Right lobe of liver (tissue), 6 donors: ENCODE measurements at places on chromosomes 2 and 18.

GRCh38 chr2:195505701-195506100 is 151.3 kb upstream of the SLC39A10 start:
- DNase-seq, result no peak

- no peak for DNase-seq
Observed at GRCh38 chr2:105072039-105072438, 34.2 kb downstream of the MRPS9 start.

DNA sequence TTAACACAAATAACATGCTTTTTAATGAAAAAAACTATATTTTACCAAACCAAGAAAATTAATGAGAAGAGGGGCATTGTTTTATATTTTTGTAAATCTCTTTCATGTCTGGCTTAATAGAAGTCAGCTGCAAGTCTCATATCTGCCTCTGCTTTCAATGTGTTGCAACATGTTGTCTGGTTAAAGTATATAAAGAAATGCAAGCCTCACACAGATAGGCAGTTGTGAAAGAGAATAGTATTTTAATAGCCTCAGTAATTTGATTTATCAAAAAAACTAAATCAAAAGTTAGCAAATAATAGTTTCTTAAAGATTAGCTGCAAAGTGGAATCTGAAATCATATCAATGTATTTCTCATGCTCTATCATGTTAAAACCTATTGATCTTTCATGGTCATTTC is 52.9 kb upstream of the NCOA1 start:
- DNase-seq, result no peak

GRCh38 chr2:17317439-17317976 is 200.7 kb downstream of the RAD51AP2 start:
- no peak for DNase-seq

- DNase-seq, result no peak
Observed at GRCh38 chr2:84894758-84895520, 10.5 kb upstream of the TMSB10 start.

DNA sequence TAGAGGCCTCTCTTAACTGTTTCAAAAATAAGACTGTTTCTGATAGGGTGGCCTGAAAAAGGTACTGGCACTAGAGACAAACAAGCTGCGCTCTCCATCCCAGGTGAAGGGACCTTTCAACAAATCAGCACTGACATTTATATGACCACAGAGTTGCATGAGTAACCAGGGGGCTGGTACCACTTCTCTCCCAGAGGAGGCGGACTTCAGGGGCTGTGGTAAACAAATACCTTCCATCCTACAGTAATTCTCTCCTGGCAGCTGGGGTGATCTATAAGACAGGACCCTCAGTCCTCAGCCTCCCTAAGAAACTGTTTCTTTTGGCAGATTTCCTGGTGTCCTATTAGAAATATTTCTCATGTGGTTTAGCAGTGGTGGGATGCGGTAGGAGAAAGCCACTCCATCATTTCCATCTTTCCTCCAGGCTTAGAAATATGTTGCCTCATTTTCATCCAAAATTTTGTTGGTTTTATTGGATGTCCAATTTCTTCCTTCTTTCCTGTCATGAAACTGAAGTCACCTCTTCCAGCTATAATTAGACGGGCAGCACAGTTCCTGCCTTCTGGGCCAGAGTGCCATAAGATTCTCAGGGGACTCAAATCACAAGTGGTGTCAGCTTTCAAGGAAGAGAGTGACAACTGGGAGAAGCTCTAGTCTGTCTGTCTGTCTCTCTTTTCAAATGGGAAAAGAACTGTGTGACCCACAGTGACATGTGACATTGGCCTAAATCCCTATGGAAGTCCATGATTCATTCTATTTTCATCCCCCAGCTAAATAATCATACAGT is 96.4 kb downstream of the CYRIA start:
- DNase-seq, result no peak

DNA sequence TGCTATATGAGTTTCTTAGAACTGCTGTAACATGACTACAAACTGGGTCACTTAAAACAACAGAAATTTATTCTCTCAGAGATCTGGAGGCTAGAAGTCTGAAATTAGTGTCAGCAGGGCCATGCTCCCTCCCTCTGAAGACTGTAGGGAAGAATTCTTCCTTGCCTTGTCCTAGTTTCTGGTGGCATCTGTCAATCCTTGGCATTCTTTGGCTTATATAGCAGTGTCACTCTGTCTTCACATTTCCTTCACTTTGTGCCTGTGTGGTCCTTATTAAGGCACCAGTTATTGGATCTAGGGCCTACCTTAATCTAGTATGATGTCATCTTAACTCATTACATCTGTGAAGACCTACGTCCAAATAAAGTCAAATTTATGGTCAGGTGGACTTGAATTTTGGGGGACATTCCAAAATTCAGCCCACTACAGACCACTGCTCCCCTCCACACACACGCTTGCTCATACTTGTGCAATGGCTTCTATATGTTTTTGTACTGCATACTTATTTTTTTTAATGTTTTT is 7.6 kb downstream of the ZC3H15 start:
- no peak for DNase-seq

DNA sequence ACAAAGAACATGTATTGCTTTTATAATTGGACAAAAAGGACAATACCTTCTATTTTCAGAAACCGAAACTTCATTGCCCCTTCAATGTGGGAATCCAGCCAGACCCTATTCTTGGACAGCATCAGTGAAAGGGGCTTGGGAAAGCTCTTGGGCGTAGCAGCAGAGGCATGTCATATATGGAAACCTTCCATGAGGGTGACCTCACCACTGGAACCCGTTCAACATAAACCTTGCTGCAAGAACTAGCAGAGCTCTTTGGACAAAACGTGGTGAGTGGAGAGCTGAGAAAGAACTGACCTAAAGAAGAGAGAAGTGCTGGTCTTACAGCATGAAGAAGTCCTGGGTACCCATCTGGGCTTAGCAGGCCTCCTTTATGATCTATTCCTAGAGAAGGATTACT is 22.7 kb upstream of the ACTG2 start:
- DNase-seq, result no peak

DNA sequence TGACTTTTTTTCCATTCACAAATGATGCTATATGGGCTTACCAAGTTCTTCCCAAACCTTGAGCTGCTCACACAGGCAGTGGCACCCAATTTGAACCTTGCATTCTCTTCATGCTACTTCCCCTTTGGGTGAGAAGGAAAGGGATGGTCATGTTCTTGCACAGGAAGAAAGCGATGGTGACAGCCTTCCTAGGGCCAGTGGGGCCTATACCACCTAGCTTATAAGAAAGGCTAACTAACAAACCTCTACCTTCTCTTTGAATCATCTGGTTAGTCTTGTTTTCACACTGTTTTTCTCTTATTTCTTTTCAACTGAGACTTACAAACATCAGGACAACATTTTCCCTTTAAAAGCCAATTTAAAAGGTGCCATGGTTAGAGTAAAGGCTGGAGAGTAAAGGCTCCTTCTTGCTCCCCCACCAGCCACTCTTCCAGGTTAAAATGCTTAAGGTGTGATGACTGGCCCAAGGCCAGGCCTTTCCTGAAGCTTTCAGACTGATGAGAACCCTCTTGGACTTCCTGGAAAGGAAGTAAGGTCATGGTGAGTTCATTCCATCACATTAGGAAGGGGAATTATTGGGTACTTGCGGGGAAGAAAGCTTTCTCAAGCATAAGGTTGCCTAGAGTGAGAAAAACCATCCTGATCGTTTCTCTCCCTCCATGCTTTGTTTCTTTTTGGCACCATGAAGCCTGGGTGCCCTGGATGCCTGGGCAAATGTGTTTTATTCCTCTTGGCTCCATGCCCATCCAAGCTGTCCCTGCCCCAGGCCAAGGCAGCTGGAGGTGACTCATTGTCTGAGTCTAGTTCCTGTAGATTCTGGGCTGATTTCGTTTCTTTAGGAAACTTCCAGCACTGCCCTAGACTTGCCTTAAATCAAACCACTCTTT is 41.4 kb upstream of the ITGB6 start:
- no peak for DNase-seq

GRCh38 chr18:79609841-79610281 is 69.7 kb upstream of the CTDP1 start:
- DNase-seq, result peak; percentile 51

DNA sequence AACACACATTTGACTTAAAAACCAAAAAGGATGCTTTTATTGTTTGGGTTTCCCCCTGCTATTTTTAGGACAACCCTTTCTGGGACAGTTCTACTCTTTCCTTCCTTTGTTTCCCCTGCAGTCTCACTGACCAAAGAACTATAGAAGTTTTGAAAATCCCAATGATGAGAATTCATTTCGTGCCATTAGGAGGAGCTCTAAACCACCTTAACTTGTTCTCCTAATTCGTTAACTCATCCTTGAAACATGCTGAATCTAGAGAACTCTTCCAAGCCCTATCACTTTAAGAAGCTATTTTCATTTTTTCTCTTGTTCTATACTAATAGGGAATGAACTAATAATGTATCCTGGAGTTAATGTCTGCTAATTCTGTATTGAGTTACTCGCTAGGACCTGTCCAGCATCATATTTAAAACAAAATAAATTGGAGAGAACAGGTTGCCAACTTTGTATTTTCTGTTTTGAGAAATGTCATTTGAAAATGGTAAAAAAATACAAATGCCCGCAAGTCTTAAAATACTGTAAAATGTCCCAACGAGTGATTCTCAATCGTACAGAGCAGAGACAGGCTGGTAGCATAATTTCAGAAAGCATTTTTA is 62.9 kb downstream of the AFTPH start:
- DNase-seq, result no peak

GRCh38 chr2:52933878-52934277 is 833.7 kb upstream of the CHAC2 start:
- no peak for DNase-seq

- no peak for DNase-seq
Observed at GRCh38 chr2:181438261-181438660, 18.9 kb upstream of the ITGA4 start.

- DNase-seq, result no peak
Observed at GRCh38 chr18:73520229-73520628, 627.4 kb downstream of the FBXO15 start.

GRCh38 chr2:122136056-122136455 is 380.6 kb downstream of the TSN start:
- DNase-seq, result no peak

DNA sequence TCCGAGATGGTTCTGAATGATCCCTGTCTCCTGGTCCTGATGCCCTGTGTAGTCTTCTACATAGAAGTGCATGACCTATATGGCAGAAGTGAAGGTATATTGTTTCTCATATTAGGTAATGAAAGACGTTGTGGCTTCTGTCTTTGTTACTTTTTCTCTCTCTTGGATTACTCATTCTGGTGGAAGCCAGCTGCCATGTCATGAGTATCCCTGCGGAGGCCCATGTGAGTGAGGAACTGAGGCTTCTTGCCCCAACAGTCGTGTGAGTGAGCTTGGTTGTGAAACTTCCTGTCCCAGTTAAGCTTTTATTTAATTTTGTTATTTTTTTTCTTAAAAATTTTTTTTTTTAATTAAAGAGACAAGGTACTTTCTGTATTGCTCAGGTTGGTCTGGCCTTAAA is 134.7 kb downstream of the UBR3 start:
- no peak for DNase-seq

DNA sequence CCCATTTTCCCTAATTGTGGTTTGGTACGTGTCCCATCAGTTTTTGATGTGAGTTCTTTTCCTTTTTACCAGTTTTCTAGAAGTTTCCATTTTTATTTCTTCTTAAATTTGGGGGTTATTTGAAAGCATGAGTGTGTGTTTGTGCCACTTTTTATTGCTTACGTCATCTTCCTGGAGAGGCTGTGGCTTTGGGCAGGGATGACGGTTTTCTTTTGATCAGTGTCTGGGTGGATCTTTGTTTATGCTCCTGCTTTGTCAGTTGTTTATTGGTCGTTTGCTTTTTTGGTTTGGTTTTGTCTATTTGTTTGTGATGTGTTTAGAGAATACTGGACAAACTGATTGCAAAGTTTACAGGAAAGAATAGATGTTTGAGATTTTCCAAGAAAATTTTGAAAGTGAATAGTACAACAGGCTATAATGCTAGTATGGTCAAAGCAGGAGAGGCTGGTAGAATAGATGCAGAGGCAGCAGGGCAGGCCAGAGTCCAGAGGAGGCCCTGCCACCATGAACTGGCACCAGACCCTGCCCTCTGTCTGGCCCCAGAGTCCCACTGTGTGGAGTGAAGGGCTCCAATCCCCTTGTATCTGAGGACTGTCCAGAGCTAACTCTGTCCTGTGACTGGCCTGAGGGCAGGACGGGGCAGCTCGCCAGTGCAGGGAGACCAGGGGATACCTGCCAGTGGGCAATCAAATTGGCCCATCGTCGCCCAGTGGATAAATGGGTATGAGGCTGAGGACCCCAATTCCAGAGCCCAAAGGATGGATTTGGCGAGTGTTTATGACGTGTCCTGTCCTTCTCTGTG is 23.4 kb upstream of the SNED1 start:
- DNase-seq, result no peak

- no peak for DNase-seq
Observed at GRCh38 chr2:191299866-191300265, 54.7 kb downstream of the MYO1B start.

- no peak for DNase-seq
Observed at GRCh38 chr2:101114815-101115214, 36.4 kb downstream of the TBC1D8 start.

GRCh38 chr2:88114889-88115288 is 13.0 kb downstream of the FABP1 start:
- DNase-seq, result no peak

GRCh38 chr2:70201225-70201768 is 10.5 kb upstream of the C2orf42 start:
- DNase-seq, result no peak

- no peak for DNase-seq
Observed at GRCh38 chr2:226963528-226963927, 127.7 kb downstream of the RHBDD1 start.

DNA sequence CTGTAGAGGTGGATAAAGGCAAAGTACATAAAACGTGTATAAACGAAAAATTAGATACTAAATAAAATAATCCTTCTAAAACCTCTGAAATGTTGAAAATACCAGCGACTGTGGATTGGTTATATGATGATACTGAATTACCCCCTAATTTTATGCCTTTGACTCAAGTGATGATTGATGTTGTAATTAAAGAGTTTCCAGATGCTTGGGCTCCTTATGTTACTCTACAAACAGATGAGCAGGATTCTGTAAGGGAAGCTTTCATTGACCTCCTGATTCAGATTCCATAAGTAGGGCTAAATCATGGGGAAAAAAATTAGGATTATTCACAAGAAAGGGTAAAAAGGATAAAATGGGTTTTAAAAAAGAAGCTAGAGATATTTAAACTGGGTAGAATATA is 418.2 kb upstream of the SLC39A10 start:
- DNase-seq, result no peak

GRCh38 chr2:232420463-232421188 is 14.0 kb downstream of the ALPG start:
- peak; percentile 53 for DNase-seq

DNA sequence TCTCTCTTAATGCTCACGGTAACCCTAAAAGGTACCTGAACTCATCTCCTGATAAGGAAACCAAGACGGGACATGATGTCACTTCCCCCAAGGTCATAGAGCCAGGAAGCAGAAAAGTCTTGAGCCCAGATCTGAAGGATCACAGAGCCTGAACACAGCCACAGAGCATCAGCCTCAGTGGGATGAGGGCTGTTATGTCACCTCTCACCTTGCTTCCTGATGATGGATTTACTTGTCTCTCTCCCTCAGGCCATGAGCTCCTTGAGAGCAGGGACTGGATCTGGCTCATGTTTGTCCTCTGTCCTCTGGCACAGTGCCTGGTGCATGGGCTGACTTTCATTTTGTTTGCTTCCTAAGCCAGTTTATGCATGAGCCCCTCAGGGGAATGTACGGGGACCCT is 54.2 kb downstream of the SERTAD2 start:
- no peak for DNase-seq

GRCh38 chr2:220568296-220568695 is 940.9 kb downstream of the SLC4A3 start:
- no peak for DNase-seq

- DNase-seq, result no peak
Observed at GRCh38 chr18:58316396-58317342, 272.6 kb downstream of the NEDD4L start.

GRCh38 chr18:57077786-57078552 is 68.9 kb upstream of the BOD1L2 start:
- no peak for DNase-seq
